ENCODE measurements at places on chromosomes 16 and 17. TPM values are rescaled to one million over a fixed set of nuclear protein-coding genes. Genes with fewer than 3 reads are reported as not detected.

Gene CBX4
- 13.8 TPM for polyA plus RNA-seq

Gene AATK
- 22.0 TPM for polyA plus RNA-seq

Gene OTOA
- 0.10 TPM for polyA plus RNA-seq

Gene ST6GALNAC1
- polyA plus RNA-seq = 2.5 TPM

Gene ITGA3
- 44.2 TPM for polyA plus RNA-seq

Gene HEATR9
- polyA plus RNA-seq = not detected

Gene BBS2
- 80.7 TPM for polyA plus RNA-seq

Gene PRSS36
- 2.2 TPM for polyA plus RNA-seq

Gene GNAO1
- polyA plus RNA-seq = 20.8 TPM

Gene MMP15
- polyA plus RNA-seq = 42.0 TPM

Gene NPIPA3
- 18.2 TPM for polyA plus RNA-seq

Gene KCNJ18
- not detected for polyA plus RNA-seq

Gene CD300LF
- polyA plus RNA-seq = 0.75 TPM

Gene LRRC36
- 46.6 TPM for polyA plus RNA-seq

Gene GPRC5C
- 67.0 TPM for polyA plus RNA-seq

Gene BOLA2B
- polyA plus RNA-seq = 18.4 TPM

Gene ANKRD11
- polyA plus RNA-seq = 119 TPM

Gene MYH8
- not detected for polyA plus RNA-seq

Gene CLEC19A
- 0.99 TPM for polyA plus RNA-seq

Gene C16orf95
- polyA plus RNA-seq = 2.5 TPM

Gene PRDM7
- polyA plus RNA-seq = 0.76 TPM

Gene NKD1
- 39.3 TPM for polyA plus RNA-seq

Gene NCOR1
- polyA plus RNA-seq = 113 TPM

Gene SERPINF2
- polyA plus RNA-seq = 3.6 TPM

Gene TBC1D3
- polyA plus RNA-seq = not detected

Gene MEOX1
- polyA plus RNA-seq = 0.30 TPM

Gene MYL11
- polyA plus RNA-seq = not detected

Gene ASB16
- 3.7 TPM for polyA plus RNA-seq

Gene MAPT
- 5.3 TPM for polyA plus RNA-seq

Gene NPB
- polyA plus RNA-seq = 1.4 TPM

Gene MYH1
- not detected for polyA plus RNA-seq

Gene ARL5C
- polyA plus RNA-seq = 0.34 TPM

Gene C16orf96
- 0.35 TPM for polyA plus RNA-seq

Gene MARF1
- polyA plus RNA-seq = 74.1 TPM

Gene KRTAP9-4
- not detected for polyA plus RNA-seq

Gene HASPIN
- polyA plus RNA-seq = 2.9 TPM

Gene TNFRSF13B
- polyA plus RNA-seq = not detected

Gene KRTAP4-9
- polyA plus RNA-seq = not detected

Gene CFAP119
- polyA plus RNA-seq = 7.5 TPM

Gene FBXW10B
- polyA plus RNA-seq = 1.3 TPM

Gene PLK1
- polyA plus RNA-seq = 18.6 TPM

Gene TP53TG3B
- polyA plus RNA-seq = not detected

Gene HAS3
- polyA plus RNA-seq = 175 TPM

Gene CDRT15
- 1.5 TPM for polyA plus RNA-seq

Gene SLC16A6
- polyA plus RNA-seq = 0.71 TPM

Gene EDC4
- polyA plus RNA-seq = 76.2 TPM

Gene EFCAB13
- 9.6 TPM for polyA plus RNA-seq

Gene HCRT
- not detected for polyA plus RNA-seq

Gene CES5A
- polyA plus RNA-seq = 0.20 TPM

All from left lung (tissue), 14 donors.